NCI-H1092 (cell line): ENCODE measurements at places on chromosomes 1 and 21.

GRCh38 chr1:8065369-8065768, 39.3 kb upstream of the ERRFI1 start:
- DNase-seq = no peak

DNA sequence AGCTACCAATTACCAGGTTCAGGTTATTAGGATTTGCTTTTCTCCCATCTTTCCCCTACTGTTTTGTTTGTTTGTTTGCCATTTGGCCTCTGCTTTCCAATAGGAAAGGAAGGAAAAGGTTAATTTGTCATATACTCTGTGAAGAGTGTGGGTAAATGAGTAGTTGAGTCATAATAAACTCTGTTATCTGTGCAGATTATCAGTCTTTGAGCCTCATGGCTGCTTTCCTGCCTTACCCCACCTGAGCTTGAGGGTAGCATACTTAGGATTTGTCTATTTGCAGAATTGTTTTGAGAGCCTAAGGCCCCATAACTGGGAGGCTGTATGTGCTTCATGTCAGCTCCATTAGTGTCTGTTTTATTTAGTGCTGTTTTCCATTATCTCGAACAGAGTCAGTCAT, 32.9 kb upstream of the SNX27 start:
- DNase-seq = no peak

DNA sequence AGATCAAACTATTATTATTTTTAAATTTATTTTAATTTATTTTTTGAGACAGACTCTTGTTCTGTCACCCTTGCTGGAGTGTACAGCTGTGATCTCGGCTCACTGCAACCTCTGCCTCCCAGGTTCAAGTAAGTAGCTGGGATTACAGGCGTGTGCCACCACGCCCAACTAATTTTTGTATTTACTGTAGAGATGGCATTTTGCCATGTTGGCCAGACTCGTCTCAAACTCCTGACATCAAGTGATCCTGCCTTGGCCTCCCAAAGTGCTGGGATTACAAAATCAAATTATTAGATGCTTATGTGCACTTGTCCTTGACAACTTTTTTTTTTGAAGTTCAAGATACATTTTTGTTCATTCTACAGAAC, 15.4 kb downstream of the LIN9 start:
- no peak for DNase-seq

DNA sequence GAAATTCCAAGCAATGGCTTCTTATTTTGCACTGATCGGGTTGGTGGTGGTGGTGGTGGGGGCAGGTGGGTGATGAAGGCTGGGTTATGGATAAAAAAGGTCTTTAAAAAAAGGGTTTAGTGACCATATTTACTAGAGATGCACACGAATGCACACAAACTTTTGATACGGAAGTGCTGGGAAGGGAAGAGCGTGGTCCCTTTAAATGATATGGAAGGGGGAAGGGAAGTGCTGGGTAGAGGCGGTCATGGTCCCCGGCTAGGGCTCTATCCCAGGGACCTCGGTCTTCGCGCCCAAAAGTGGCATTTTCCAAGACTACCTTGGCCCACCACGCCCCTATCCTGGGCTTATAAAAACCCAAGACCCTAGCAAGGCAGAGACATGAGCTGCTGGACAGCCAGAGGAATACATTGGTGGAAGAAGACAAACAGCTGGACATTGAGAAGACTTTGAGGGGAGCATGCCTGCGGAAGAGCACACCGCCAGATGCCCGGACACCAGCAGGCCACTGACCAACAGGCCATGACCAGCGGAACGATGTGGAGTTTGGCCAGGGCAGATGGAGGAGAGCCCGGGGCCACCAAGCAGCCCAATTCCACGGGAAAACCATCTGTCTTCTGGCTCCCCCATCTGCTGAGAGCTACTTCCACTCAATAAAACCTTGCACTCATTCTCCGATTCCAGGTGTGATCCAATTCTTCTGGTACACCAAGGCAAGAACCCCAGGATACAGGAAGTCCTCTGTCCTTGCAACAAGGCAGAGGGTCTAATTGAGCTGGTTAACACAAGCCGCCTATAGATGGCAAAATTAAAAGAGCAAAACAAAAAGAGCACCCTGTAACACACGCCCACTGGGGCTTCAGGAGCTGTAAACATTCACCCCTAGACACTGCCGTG, 1720.2 kb downstream of the MRPL39 start:
- no peak for DNase-seq
